ENCODE measurements at places on chromosomes 2 and 18.

GRCh38 chr2:167924556-167924955 is 322.8 kb downstream of the STK39 start:
- no peak for DNase-seq

GRCh38 chr2:106534471-106534870 is 47.3 kb downstream of the CD8B2 start:
- DNase-seq = no peak

DNA sequence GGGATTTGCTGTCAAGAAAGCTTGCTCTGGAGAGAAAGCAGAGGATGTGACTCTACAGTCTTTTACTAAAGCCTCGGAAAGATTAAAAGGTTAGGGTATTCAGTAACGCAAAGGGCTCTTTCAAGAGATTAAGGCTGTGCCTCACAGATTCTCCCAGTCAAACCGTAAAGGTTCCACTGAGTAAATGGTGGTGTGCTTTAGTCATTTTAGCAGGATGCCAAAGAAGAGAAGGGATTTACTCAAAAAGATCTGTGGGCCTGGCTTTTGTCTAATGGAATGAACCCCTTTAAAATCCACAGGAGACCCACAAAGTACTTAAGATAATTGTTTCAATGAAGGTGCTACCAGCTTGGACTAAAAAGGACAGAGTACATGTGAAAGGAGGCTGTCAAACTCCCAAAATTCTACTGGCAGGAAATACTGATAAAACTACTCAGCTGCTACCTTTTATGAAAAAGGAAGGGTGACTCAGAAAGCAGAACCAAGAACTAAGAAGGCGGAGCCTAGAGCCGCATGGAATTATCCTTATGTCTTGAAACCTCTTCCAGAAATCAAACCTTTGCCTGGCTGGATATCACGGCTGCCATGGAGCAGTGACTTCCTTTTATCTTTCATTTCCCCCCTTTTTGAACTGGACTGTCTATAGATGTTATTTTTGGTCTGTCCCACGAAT is 670.2 kb upstream of the ZEB2 start:
- no peak for DNase-seq

- no peak for DNase-seq
Observed at GRCh38 chr2:201938156-201938775, 95.4 kb upstream of the FZD7 start.

GRCh38 chr2:63500398-63500797 is 87.9 kb downstream of the WDPCP start:
- no peak for DNase-seq

GRCh38 chr18:9969247-9969646 is 55.4 kb downstream of the VAPA start:
- DNase-seq = no peak

DNA sequence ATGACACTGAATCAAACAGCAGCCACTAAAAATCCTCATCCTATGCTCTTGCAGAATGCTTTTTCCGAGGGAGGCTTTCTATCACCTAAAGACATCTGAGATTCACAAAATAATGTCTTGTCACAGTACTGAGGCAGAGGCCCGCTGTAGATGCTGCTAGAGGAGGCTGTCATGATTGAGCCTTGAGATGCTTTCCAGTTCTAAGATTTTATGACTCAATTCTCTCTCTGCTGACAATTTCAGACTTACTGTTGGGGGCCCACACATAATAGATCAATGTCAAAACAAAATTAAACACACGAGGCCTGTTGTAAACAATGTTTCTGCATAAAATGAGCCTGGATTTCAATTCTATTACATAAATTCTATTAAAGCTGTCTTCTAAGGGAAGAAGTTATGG is 132.7 kb upstream of the ARL4C start:
- no peak for DNase-seq

- no peak for DNase-seq
Observed at GRCh38 chr2:179247318-179248023, 17.2 kb downstream of the SESTD1 start.

DNA sequence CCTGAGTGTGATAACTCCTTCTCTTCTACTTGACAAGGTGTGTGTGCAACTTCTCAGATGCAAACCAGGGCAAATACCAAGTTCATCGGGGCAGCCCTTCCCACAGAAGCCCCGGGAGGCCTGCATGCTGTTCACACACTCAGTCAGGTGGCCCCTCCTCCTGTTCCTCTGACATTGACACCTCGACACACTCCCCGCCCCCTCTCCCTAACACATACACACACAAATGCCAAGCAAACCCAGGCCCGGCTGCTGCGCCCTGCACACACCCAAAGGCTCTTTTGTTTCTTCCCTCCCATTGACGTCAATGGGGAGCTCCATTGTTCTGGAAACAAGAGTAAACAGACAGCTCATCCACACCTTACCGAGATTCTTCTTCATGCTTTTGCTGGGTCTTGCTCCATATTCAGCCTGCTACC is 1.7 kb upstream of the PER2 start:
- DNase-seq = no peak

DNA sequence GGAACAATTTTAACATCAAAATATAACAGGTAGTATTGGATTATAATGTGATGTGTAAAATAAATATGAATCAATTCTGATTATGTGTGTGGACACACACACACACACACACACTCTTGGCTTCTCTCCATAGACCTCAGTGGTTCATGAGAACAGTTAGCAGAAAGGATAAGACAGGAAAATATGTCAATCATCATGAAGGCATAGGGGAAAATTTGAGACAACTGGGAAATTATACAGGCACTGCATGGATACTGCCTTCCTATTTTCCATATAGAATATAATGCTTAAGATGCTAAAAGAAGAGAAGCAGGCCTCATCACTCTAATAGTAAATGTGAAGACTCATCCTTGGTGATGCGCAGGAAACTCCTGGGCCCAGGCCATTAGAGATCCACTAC is 884.5 kb downstream of the SUCLG1 start:
- no peak for DNase-seq

- no peak for DNase-seq
Observed at GRCh38 chr18:74278058-74278457, 13.7 kb downstream of the CYB5A start.

DNA sequence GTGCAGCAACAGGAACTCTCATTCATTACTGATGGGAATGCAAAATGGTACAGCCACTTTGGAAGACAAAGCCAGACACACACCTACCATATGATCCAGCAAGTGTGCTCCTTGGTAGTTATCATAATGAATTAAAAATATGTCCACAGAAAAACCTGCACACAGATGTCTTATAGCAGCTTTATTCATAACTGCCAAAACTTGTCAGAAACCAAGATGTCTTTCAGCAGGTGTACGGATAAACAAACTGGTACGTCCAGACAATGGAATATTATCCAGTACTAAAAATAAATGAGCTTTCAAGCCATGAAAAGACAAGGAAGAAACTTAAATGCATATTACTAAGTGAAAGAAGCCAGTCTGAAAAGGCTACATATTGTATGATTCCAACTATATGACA is 50.4 kb downstream of the CHMP3 start:
- DNase-seq = no peak

DNA sequence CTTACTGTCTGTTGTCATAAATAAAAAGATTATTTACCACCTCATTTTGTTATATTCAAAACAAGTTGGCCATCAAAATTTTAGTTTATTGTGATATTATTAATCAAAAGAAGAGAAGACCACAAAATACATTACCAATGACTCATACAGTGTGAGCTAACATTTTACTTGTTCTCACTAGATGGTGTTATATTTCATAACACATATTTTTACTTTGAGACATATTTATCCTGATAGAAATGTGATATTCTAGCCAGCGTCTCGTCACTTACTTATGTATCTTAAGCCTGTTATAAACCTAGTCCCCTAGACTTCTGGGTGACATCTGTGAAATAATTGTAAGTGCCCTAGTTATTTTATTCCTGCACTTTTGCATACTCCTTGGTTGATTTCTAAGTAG is 263.2 kb downstream of the CDH7 start:
- no peak for DNase-seq
